ENCODE measurements at places on chromosomes 3 and 15.
A peak's percentile ranks its signal among the peaks of the same experiment; 100 is the strongest.

GRCh38 chr3:112640276-112640929, 540 bp downstream of the CCDC80 start:
- DNase-seq, result no peak

DNA sequence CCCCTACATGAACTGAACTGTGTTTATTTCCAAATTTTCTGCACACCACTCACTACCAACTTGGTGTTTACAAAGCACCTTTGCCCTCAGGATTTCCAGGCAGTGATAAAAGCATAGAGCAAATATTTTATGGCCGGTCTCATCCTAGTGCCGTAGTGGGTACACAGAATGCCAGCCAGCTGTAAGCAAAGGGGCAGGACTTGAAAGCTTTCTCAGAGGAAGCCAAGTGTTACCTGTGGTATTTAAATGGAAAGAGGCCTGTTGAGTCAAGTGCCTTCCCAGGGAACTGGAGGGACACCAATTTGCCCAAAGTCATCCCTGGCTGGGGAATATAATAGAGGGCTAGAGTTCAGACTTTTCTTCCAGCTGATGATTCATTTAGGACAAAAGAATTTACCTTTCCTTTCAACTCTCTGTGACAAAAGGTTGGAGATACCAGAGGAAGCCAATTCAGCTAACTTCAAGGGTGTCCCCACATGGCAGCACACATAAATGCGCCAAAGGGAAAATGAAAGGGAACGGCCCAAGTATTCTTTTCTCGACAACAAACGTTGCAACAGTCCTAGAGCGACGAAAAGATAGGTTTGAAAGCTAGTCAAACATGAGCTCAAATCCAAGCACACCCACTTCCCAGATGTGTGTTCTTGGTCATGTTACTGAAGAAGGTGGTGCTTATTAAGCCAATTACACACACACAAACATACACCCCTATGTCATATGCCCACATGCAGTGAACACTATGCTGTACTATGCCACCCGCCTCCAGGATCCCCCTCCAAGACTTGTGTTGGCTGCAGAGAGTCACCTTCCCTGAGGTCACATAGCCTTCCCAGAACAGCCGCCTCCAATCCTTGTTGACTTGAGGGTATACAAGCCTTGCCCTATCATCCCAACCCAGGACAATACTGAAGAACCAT, 27.7 kb downstream of the MAGI1 start:
- DNase-seq, result no peak

- no peak for DNase-seq
Observed at GRCh38 chr3:127531821-127532220, 58.7 kb downstream of the TPRA1 start.

DNA sequence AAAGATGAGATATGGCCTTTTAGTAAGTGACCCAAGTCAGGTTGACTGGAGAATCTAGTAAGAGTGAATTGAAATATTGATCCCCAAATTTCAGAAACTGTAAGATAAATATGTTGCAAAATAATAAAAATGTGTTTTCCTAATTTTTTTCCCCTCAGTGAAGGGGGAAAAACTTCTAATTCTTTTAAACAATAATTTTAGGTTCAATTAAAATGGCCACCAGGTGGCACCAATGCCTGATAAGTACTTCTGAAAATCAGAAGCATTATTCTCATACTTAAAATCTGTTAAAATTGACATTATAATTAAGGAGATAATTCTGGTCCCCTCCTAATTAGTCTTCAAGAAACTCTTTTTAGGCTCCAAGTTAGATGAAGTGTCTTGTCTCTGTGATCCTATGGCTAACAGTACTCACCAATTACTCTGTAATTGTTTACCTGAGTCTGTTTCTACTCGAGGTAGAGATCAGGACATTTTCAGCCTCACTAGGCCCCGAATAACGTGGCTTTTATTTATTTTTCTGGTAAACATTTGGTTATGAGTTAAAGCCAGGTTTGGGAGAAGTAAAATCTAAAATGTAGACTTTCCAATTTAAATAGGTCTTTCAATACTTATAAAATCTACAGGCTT, 52.6 kb downstream of the NMD3 start:
- no peak for DNase-seq

DNA sequence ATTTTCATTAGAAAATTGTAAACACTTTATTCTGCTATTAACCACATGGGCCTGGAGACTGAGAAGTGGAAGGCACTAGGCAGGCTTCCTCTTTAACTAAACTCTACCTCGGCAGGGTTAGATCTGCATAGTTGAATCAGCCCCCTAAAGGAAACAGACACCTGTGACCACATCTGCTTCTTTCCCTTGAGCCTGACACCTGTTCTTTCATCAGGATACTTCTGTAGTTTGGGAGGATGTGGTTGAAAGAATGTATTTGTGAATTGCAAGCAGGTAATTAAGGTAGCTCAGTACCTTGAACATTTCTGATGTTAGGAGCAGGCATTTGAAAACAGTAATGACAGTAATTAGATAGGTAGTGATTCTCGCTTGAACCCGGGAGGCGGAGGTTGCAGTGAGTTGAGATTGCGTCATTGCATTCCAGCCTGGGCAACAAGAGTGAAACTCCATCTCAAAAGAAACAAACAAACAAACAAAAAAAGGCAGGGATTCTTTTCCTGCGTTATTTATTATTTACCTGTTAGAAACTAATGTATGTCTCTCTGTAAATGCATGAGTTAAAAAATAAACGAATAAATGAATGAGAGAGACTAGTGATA, 468.5 kb downstream of the NLGN1 start:
- no peak for DNase-seq

GRCh38 chr3:58414538-58415197, 19.0 kb downstream of the PDHB start:
- no peak for DNase-seq

GRCh38 chr3:123700791-123701722, 116.2 kb upstream of the HACD2 start:
- DNase-seq, result no peak

DNA sequence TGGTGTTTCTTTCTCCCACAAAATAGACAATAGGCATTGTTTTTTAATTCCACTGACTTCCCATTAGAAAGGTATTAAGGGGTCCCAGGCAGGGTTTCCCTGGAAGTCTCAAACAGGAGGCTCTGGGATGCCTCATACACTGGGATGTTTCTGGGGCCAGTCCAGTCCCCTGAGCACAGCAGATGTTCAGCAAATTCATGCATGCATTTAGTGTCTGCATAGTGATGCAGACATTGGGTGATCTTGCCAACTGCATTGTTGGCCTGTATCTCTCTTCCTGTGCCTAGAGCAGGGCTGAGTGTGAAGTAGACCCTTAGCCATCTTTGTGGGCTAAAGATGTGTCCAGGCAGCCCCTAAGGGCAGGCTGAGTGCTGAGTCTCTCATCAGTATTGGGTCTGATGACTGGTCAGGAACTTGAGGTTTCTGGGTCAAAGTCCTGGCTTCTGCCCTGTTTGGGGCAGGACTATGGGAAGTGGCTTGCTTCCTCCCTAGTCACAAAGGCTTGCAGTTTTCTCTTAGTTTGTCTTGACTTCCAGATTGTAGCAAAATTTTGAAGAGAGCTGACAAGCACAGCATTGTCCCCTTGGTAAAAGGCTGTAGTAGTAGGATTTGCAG, 56.5 kb downstream of the BSN start:
- no peak for DNase-seq

- no peak for DNase-seq
Observed at GRCh38 chr15:85314633-85315032, 65.8 kb upstream of the AKAP13 start.

GRCh38 chr15:37100966-37101215, 542 bp upstream of the MEIS2 start:
- DNase-seq, result no peak

- DNase-seq, result no peak
Observed at GRCh38 chr3:30256474-30256873, 349.9 kb upstream of the TGFBR2 start.

DNA sequence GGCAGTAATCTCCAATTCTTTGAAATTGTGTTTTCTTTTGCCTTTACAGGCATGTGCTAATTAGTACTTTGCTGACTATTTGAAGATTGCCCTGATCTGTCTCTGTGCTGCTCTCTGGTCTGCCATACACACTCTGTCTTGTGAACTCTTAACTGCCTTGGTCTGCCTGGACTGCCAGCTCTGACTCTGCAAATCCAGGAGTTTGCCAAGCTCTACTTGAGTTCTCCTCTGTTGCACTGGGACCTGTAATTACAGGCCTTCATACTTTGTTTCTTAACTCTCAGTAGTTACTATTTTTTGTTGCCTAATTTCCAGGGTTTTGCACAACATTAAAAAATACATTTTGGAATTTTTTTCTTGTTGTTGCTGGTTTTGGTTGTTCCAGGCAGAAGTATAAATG, 155.0 kb downstream of the RSRC1 start:
- DNase-seq, result no peak

GRCh38 chr3:16112910-16113504, 61.5 kb upstream of the GALNT15 start:
- DNase-seq, result no peak

DNA sequence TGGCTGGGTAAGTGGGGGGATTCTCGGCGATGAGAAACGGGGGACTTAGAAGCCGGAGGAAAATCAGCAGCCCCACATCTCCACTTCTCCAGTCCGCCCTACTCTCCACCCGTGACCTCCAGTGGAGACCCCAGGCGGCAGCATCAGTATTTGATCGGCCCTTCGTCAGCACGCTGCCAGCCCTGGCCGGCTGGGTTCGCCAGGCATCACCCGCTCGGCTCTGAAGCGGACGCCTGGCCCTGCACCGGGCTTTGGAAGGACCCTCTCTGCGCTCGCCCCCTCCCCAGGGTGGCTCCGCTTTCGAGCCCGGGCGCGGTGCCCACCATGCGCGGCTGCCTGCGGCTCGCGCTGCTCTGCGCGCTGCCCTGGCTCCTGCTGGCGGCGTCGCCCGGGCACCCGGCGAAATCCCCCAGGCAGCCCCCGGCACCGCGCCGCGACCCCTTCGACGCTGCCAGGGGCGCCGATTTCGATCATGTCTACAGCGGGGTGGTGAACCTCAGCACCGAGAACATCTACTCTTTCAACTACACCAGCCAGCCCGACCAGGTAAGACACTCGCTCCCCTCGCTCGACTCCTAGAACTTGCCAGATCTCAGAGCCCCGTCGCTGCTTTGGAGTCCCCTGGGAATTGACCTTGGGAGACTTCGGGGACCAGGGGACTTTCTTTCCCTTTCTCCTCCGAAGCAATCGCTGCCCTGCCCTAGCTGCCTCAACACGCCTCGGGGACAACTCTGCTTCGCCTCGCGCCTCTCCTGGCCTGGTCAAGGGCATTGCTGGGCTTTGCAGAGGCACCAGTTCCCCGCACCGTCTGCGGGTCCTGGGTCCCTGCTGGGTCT, 561 bp downstream of the SIDT1 start:
- DNase-seq, result peak; percentile 14

- no peak for DNase-seq
Observed at GRCh38 chr3:113057117-113057516, 66.3 kb downstream of the GTPBP8 start.

DNA sequence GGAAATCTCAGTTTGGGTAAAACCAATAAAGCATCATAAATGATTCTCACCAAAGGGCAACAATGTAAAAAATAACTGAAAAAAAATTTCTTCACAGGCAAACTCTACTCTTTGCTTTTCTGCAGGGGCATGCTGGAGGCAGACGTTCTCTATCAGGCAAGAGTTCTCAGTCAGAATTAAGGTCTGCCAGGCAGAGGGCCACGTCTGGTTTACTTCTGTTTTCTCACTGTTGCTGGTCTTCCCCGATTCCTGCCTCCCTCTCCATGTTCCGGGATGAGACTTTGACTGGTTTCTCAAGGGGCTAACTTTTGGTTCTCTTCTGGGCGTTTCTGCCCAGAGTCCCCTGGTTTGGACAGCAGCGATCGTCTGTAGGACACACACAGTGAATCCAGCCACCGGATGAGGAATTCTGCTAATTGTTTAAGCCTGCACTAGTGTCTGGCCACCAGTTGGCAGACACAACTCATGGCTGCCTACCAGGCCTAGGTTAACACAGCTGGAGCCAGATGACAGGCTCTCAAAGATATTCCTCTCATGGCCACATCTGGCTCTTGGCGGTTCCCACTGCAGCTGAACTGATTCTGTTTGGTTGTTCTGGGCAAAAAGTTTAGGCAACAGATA, 273.1 kb downstream of the FOXP1 start:
- no peak for DNase-seq

DNA sequence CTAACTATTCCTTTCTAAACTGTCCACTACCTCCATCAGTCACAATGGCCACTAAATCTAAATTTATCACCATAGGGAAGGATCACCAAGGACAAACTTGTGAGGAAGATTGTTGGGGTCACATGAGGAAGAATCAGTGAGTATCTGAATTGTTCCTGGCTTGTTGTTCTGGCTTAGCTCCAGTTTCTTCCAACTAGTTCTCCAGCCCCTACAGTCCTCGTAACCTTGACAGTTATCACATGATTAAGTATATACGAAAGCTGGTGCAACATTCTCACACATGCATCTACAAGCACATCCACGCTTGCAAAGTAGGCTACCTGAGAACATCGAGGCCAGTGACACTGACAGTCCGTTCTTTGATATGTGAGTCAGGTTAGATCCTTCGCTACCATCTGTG, 46.0 kb downstream of the RUBCN start:
- DNase-seq, result no peak

DNA sequence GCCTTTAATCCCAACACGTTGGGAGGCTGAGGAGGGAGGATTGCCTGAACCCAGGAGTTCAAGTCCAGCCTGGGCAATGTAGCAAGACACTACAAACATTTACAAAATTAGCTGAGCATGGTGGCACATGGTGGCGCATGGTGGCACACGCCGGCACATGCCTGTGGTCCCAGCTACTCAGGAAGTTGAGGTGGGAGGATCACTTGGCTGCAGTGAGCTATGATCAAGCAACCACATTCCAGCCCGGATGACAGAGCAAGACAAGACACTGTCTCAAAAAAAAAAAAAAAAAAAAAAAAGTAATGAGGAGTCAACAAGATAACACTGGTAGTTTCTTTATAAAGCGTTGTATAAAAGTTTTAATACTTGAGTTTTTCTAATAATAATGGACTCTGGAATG, 10.1 kb downstream of the FEZF2 start:
- DNase-seq, result no peak

DNA sequence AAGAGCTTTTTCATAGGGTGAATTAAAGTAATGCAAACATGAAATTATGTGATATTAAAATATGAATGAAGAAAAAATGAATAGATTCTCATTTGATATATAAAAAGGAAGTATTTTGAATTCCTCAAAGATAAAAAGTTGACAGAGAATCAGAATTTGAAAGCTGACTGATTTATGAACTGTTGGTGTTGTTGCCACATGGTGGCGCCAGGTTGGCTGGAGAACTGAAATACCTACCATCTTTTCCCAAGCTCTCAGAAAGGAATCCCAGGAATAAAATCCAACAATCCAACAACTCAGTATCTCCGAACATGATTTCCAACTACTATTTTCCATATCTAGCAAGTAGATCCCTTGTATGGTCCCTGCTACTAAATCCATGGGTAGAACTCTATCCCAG, 3.1 kb downstream of the MYRIP start:
- no peak for DNase-seq

GRCh38 chr15:31303726-31304648, 22.6 kb upstream of the KLF13 start:
- no peak for DNase-seq

DNA sequence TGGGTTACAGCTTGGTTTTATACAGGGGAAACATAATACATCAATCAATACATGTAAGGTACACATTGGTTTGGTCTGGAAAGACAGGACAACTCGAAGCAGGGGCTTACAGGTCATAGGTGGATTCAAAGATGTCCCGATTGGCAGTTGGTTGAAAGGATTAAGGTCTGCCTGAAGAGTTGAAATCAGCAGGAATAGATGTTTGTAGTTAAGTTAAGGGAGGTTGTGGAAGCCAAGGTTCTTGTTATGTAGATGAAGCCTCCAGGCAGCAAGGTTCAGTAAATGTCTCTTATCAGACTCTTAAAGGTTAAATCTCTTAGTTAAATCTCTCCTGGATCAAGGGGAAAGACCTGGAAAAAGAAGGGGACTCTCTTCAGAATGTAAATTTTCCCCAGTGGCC, 58.4 kb upstream of the MINAR1 start:
- no peak for DNase-seq

Measured in activated CD8-positive, alpha-beta memory T cell treated with anti-CD3 and anti-CD28 coated beads for 1 hour (primary cell).